Muscle of arm (tissue), 14 donors: ENCODE measurements at places on chromosomes 7 and 10.

- DNase-seq, result no peak
Measured at GRCh38 chr10:104199567-104199966, 32.6 kb downstream of the CFAP43 start.

GRCh38 chr7:142983825-142984224 lies 21.7 kb upstream of the KEL start:
- DNase-seq, result no peak

GRCh38 chr7:126305671-126306070 lies 947.1 kb downstream of the GRM8 start:
- DNase-seq, result no peak

- no peak for DNase-seq
Measured at GRCh38 chr10:127398140-127398970, 150.8 kb upstream of the NPS start.

DNA sequence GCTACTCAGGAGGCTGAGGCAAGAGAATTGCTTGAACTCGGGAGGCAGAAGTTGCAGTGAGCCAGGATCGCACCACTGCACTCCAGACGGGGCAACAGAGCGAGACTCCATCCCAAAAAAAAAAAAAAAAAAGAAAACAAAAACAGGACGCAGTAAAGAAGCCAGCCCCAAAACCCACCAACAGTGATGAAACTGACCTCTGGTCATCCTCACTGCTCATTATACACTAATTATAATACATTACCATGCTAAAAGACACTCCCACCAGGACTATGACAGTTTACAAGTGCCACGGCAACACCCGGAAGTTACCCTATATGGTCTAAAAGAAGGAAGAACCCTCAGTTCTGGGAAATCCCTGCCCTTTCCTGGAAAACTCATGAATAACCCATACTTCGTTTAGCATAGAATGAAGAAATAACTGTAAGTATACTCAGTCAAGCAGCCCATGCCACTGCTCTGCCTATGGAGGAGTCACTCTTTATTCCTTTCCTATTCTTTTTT lies 40.0 kb upstream of the EIF4H start:
- no peak for DNase-seq

DNA sequence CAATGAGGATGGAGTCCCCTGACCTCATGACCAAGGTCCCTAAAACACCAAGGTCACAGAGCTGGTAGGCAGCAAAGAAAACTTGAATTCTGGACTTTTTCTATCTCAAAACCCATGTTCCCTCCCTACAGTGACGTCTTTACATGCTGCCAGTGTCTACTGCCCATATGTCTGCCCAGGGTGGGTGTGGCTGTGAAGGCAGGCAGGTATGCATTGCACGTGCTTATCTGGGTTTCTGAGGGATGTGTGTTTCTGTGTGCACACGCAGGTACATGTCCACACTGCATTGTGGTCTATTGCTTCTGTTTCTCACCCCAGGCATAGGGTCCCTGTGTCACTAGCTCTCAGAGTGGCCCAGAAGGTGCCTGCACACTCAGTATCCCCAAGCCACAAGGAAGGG lies 13.5 kb downstream of the ATP6V1F start:
- no peak for DNase-seq

- no peak for DNase-seq
Measured at GRCh38 chr10:51689536-51689935, 9.9 kb downstream of the CSTF2T start.

GRCh38 chr7:84372712-84373111 lies 178.1 kb upstream of the SEMA3A start:
- DNase-seq, result no peak

DNA sequence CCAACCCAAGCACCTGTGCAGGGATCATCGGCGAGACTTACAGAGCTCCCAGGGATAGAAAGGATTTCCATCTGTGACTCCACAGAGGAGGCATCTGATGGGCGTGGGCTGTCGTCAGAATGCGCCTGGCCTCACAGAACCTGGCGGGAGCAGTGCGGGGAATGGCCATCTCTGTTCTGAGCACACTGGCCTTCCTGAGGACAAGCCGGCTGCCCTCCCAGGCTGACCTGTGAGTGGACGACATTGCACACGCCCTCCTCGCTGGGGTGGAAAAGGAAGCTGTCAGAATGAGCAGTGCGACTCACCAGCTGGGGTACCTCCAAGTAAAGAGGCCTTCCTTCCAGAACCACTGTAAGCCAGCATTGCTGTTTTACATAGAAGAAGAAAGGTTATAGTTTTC lies 234.6 kb upstream of the PITRM1 start:
- DNase-seq, result no peak

DNA sequence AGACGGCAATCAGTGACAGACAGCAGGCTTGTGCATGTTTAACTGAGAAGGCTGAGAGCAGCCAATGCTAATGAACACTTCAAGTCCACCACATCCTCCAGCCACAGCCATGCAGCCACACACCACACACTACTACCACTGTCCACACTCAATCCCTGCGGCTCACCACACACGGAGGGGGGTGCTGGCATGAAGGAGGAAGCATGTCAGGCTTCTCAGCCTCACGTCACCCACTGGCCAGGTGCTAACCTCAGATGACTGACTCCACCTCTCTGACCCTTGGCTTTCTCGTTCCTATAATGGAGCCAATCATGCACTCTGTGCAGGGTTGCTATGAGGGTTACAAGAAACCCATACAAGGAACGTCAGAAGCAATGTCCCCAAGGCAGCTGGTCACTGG lies 165.4 kb upstream of the RNF32 start:
- no peak for DNase-seq

- DNase-seq, result no peak
Measured at GRCh38 chr7:3238525-3239210, 62.4 kb upstream of the SDK1 start.

DNA sequence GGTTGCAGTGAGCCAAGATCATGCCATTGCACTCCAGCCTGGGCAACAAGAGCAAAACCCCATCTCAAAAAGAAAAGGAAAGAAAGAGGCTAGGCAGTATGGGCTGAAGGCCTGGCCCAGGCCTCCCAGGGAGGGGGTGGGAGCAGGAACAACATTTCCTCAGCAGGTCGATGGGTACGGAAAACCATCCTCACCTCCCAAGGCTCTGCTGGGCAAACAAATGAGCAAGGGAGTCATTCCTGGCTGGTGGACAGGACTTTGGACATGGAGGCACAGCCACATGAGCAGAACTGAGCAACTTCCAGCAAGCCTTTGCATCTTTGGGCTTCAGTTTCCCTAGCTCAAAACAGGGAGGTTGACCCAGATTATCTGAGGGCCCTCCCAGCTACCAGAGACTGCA lies 13.0 kb downstream of the OGDHL start:
- DNase-seq, result no peak

DNA sequence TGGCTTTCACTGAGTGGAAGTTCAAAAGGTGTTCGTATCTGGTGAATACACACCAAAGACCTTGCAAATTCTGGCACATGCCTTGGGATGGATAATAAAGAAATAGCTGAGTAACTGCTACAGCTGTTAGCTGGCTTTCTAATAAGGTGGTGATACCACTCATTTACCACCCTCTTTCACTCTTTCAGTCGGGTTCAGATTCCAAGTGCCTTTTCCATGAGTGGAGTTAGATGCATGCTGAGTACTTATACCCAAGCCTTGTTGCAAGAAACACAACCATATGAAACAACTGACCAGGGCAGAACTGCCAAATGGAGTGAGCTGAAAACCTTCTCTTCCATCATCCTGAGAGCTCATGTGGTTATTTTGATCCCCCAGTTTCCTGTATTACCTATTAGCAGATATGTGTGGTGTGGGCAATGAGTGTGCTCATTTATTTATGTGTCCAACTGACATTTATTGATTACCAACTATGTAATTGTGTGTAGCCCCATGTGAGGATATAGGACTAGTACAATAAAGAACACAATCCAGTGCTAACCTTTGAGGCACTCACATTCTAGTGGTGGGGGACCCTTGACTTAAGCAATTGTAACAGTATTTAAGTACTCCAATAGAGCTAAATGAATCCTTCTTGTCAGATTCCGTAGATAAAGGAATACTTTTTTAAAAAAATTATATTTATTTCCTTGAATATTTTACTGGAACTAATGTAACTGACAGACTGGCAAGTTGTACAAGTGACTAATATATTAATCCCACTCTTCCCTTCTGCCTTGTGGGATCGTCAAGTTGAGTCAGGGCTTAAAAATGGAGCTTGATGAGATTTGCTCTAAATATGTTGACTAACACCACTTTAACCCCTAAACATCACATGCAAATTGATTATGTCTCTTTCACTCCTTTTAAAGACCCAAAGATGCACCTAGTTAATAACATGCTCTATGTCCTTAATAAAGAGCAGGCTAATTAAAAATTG lies 124.7 kb downstream of the ARID5B start:
- no peak for DNase-seq

DNA sequence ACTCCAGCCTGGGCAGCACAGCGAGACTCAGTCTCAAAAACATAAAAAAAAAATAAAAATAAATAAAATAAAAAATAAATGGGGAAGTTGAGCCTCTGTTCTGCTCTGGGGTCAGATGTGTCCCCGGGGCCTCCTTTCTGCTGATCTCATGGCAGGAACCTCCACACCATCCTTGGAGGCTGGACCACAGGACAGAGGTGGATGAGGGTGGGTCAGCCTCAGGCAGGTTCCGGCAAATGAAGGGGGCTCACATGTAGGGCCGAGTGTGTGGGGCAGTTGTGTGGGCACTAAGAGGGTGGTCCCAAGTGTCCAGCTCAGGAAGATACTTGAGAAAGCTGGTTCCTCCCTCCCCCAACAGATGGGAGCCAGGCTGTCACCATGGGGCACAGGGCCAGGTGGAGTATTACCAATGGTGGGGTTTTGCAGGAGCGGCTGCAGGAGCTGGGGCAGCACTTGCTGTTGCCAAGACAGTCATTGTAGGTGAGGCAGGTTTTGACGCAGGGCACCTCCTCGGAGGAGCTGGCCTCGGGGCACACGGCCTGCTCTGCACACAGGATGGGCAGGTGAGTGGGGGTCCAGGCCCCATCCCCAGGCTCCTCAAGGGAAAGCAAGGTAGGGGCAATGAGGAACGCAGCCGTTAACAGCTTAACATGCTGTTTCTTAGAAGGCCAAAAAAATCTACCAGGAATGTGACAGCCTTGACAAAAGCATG lies 13.9 kb upstream of the TBRG4 start:
- no peak for DNase-seq

DNA sequence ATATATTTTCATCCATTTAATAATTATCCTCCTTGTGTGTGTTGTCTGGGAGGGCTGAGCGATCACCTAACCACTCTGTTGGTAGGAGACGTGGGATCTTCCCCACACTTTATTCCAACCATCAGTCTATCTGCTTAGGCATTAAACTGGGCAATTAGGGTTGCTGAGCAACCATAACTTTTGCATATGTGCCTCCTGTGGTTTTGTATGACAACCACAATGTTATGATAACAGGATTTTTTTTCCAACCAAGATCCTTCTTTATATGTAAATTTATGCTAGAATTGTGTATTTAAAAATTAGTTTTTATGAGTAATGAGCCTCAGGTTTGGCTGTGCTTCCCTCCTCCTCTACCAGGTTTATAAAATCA lies 495.0 kb upstream of the MGMT start:
- DNase-seq, result no peak

DNA sequence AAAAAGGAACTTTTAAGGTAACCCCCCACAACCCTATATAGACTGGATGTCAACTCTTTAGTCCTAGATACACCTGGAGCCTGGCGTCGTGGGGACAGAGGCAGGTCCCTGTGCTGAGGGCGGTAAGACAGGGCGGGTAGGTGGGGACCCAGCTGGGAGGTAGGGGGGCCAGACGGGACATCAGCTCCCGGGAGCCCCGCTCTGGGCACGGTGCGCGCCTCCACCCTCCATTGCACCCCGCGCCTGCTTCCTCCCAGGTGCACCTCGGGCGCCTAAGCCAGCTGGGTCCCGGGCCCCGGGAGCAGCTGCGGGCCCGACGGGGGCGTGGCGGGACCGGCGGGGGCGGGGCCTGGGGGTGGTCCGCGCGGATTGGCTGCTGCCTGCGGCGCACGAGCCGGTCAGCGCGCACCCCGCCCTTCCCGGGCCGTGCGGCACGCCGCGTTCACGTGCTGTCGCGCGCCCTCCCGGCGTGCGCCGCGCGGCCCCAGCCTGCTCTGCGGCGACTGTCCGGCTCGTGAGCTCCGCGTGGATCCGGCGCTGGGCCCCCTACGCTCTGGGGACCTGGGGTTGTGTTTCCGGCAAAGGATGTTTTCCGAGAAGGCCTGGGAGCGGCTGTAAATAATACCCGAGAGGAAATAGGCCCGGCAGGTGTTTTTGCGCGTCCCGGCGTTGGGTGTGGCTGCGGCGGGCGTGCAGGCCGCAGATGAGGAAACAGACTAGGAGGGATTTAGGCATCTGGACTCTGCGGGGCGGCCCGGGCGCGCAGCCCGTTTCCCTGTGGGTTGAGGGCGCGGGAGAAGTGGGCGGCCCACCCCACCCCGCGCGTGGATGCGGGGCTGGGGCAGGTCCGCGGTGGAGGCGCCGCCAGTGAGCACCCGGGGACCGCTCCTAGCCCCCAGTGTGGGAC lies 39.1 kb upstream of the PFKFB3 start:
- DNase-seq, result peak; percentile 89
